ENCODE measurements at places on chromosomes 7 and 10.

- peak; percentile 88 for DNase-seq
These were observed 45.4 kb downstream of the CTTNBP2 start for GRCh38 chr7:117827862-117828261.

- peak; percentile 94 for DNase-seq
These were observed 29.3 kb downstream of the RHOBTB1 start for GRCh38 chr10:60914690-60915141.

DNA sequence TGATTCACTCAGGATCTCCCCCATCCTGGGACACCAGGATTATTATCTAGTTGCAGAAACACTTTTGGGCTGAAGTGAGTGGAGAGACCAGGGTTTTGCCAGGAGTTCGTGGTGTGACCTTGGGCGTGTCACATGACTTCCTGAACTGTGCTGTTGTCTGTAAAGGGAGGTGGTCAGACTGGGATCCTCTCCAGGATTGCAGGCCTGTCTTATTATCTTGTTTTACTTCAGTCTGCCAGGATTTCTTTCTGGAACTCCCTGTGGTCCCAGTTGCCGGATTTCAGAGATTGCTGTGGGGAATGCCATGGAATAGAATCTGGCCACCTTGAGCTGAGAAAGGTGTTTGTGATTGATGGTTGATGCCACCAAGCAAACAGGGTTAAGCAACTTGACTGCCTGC, 35.8 kb downstream of the CRCP start:
- DNase-seq = peak; percentile 90

- no peak for DNase-seq
These were observed 17.1 kb upstream of the MACROH2A2 start for GRCh38 chr10:70035531-70035930.

DNA sequence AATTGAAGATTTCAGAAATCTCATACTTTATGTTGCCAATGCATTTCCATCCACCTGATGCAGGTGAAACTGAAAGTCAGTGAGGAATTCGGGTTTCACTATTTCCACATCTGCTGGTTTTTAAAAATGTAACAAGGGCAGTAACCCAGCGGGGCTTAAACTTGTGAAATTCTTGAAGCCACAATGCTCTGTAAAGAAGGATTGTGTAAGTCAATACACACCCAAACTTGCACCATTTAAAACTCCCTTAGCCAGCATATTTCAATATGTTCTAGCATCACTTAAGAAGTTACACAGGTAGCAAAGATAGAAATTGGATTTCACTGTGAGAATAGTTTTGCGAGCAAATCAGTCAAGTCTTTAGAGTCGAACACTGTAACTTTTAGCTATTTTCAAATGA, 386.1 kb downstream of the PLXDC2 start:
- DNase-seq = no peak

GRCh38 chr7:31982962-31983361, 87.2 kb downstream of the PDE1C start:
- no peak for DNase-seq

- no peak for DNase-seq
These were observed 25.3 kb upstream of the PWWP2B start for GRCh38 chr10:132371641-132372081.

DNA sequence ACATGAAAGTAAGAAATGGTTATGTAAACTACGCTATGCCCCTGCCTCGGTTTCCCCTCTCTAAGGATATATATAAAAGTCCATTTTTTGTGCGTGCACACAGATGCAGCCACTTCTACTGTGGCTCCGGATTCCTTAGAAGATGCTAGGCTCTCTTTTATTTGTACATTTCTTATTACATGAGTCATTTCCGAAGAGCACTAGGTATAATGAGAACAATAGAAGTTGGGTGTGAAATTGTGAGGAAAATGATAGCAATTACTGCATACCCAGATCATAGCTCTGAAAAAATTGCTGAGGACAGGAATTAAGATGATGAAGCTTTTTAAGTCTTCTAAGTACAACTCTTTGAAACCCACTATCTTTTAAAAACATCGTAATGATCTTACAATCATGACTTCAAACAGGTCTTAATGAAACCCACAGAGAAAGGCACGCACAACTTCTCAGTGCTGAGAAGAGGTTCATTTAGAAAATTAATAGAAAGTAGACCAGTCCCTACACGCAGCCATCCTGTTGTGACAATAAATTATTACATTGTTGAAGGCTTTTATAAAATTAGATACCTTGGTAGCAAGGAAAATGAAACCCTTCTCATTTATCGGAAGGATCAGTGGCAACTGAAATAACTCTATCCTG, 96.2 kb upstream of the FGFR2 start:
- no peak for DNase-seq

DNA sequence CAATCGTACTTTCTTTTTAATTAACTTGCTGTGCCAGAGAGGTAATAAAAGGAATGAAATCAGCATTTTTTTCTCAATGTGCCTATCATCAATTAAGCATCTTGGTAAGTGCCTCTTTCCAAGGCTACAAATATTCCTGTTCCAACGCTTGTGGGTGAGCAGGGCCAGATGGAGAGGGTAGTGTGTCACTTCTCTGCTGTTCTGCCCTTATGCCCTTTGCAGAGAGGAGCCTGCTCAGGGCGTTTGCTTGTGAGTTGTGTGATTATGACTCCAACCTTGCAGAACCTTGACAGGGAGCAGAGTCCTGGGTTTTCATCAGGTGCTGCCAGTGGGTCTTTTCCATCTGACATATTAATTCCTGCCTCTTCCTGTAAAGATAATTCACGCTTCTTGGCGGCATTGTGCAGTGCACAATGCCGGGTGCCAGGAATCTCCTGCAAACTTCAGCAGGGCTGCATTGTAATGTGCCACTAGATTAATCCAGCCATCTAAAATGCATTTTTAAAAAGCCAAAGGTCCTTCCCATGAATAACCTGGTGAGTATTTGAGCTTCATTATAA, 234.4 kb downstream of the ARHGAP12 start:
- no peak for DNase-seq

DNA sequence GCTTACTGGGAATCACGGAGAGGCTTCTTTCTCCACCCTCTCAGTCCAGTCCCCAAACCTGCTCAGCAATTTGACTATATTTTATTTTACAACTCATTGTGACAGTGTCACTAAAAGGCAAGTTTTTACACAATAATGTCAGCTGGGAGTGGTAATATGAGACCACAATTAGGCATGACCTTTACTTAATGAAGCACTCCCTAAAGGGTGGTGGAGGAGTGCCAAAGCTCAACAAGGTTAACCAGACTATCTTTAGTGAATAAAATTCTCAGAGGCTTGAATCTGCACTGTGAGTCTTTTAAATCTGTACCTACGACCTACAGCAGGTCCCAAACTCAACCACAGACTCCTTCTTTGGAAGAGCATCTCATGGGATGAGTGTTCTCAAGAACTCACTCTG, 215.6 kb downstream of the TAX1BP1 start:
- no peak for DNase-seq

DNA sequence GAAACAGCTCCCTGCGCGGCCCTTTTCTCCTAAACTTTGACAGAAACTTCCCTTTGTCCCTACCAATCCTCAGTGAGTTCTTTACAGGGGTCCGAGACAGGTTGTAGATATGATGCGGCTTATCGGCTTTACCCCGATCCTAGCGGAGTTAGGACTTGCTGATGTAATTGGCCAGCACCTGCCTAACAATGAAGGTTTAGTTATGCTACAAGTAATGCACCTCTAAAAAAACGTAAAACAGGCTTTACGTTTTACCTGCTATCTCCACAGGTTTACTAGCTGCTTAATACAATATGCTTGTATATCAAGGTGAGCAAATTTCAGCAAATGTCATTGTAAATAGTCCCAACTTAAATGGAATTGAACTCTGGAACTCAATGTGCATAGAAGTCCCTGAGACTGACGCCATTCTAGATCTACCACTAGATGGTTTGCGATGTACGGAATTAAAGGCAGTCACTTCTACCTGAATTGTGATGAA, 697 bp upstream of the SNX13 start:
- DNase-seq = peak; percentile 16

DNA sequence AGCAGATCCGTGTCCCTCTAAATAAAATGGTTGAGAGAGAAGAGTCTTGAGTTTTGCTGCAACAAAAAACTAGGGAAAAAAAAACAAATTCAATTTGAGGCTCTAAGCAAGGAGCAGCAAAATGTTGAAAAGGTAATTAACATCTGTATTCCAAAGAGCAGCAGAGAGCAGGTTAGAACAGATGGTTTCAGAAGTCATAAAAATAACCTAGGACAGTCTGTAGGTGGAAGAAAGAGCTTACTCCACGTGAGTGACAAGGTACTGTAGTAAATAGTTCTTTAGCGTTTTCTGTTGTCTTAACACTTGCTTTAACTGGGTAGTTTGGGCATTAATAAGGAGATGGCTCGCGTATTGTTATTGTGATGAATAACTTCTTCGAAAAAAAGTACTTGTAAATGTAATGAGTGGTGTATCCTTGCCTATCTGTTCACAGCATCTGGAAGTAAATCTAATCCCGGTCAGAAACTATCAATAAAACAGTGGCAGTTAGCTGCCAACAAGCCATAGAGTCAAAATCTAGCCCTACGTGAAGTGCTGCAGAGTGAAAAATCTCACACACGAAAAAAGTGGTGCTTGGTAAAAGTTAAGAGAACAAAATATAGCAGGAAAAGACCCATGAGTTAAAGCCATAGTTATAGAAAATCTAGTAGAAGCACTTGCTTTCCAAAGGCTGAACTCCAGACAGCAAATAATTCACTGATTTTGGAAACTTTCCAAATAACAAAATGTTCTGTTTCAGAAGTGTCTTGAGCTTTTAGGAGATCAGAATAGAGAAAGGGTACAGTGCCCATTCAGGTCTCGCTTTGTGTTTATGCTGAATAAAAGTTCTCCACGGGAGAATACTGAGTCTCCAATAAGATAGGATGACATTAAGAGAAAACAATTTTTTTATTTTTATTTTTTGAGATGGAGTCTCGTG, 49.3 kb upstream of the PARD3 start:
- DNase-seq = peak; percentile 48

DNA sequence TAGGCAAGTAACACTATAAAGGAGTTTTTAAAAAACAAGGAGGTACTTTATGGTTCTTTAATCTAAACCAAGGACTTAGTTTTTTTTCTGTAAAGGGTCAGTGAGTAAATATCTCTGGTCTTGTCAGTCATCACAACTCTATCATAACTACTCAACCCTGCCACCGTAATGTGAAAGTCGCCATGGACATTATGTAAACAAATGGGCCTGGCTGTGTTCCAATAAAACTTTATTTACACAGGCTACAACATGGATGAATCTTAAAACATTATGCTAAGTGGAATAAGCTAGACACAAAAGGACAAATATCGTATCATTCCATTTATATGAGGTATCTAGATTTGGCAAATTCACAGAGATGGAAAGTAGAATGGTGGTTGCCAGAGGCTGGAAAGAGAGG, 60.8 kb upstream of the SP4 start:
- DNase-seq = no peak

GRCh38 chr10:81978238-81978637, 103.2 kb downstream of the NRG3 start:
- DNase-seq = peak; percentile 13

GRCh38 chr7:103718482-103719061, 270.9 kb downstream of the RELN start:
- peak; percentile 50 for DNase-seq

- DNase-seq = peak; percentile 72
These were observed 632.5 kb upstream of the ANKRD30A start for GRCh38 chr10:36492590-36493515.

DNA sequence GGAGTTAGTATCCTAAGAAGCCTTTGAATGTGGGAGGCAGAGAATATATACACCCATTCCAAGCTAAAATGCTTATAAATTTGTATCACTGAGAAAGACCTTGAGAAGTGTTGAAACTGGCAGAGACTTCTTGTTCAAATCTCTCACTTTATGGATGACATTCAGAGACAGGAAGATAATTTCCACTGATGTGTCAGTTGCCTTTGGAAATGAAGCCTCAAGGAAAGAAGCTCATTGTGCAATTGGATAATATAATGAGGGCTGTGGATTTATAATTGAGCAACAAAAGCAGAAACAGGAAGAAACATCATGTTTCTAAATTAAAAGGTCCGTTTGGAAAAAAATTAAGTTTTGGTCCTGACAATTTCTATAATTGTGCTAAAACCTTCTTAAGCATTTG, 789.9 kb upstream of the IGFBP3 start:
- DNase-seq = no peak

GRCh38 chr10:87659571-87660483, at the start of gene PAPSS2:
PAPSS2 (plus strand) TSS chr10:87659878; CDS start chr10:87659982, 104 bp downstream.
- peak; percentile 63 for DNase-seq

DNA sequence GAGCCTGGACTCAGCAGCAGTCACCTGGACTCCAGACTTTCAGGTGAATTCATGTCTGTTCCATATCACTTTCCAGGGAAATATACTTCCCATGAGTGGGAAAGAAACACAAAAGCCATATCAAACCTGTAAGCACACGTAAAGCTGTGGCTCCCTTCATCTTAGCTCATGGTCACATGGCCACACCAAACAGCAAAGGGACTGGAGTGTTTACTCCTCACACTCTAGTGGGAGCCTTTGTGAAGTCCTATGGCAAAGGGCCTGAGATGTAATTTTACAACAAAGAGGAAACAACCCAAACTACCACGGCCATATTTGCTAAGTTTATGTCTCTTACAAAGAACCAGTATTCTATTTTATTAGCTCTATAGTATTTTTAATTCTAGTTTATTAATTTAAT, 16.3 kb downstream of the SFTPA1 start:
- DNase-seq = no peak

DNA sequence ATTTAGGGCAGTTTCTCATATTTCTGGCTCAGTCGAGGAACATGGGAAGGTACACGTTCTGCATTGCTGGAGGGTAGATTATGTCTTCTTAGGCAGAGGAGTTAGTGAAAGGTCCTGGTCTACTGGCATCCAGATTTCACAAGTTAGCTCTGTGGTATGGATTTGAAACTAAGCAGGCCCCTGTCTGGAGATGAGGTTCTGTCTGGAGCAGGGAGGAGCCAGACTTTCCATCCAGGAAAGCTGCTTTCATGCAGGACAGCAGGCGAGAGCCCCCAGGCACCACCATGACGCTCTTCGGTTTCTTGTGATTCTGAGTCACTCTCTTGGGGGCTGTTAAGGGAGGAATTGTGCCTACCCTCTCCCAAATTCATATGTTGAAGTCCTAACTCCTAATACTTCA, 184.3 kb downstream of the KIAA1217 start:
- no peak for DNase-seq

- no peak for DNase-seq
These were observed 1088.3 kb upstream of the SORCS1 start for GRCh38 chr10:108252771-108253170.

GRCh38 chr10:11194859-11195586, 177.4 kb downstream of the CELF2 start:
- DNase-seq = no peak

DNA sequence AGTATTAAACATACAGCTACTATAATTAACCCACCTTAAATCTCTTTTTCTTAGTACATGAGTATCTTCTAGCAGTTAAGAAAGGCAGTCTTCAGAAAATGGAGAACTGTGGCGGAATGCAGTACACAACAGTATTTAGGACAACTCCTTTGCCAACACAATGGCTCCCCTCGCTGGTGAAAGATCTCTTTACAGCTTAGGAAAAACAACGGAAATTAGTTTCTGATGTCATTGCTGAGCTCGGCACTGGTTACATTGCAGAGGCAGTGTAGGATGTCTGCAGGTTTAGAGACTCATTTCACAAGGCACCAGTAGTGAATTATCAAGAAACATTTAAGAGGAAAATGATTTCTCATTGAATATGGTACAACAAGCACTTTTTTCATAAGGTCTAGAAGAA, 43.4 kb downstream of the GLRX3 start:
- DNase-seq = peak; percentile 82

GRCh38 chr7:23212841-23213240, 31.0 kb downstream of the NUP42 start:
- no peak for DNase-seq

All from fibroblast of lung (primary cell).